Muscle of arm (tissue), 14 donors: ENCODE measurements at places on chromosomes 1 and 21.

DNA sequence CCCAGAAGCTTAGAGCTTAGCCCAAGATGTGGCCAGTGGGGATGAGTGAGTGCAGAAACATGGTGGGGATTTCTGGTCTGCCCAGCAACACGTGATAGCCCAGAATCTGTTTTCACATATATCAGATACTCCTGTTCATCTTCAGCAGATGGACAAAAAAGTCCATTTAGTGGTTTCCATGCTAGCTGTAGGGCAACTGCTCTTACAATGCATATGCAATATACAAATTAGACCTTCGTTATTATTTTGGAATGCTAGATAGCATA, 96.9 kb upstream of the SGIP1 start:
- no peak for DNase-seq

GRCh38 chr1:17696417-17697301, 58.5 kb upstream of the ACTL8 start:
- DNase-seq, result peak; percentile 72

GRCh38 chr1:226492426-226493137, 56.0 kb upstream of the STUM start:
- no peak for DNase-seq

GRCh38 chr21:41778930-41779600, 12.2 kb upstream of the RIPK4 start:
- no peak for DNase-seq

GRCh38 chr1:30663596-30664091, 59.7 kb downstream of the MATN1 start:
- no peak for DNase-seq
